ENCODE measurements at places on chromosomes 7 and 10.
A peak's percentile ranks its signal among the peaks of the same experiment; 100 is the strongest.

DNA sequence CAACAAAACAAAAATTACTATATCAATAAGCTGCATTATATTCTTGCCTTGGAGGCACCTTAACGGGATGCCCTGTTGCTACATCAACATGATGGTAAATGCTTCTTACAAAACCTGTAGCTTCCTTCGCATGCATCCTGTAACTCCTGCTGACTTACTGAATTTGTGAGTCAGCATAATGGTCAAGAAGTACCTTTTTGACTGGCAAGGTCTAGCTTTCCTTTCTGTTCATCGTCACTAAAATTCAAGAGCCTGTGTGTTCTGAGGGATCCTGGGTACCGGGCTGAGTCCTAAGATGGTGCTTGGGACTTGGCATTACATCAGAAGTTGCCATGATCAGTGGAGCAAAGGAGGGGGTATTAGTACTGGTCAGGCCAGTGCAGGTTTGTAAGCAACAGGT is 4.9 kb downstream of the PFKFB3 start:
- no peak for DNase-seq

- no peak for DNase-seq
These were observed at the start of gene CTTNBP2 for GRCh38 chr7:117873310-117874190. Gene CTTNBP2, minus strand, starts transcription at chr7:117873441. Its CDS starts 26 bp downstream, at chr7:117873415.

DNA sequence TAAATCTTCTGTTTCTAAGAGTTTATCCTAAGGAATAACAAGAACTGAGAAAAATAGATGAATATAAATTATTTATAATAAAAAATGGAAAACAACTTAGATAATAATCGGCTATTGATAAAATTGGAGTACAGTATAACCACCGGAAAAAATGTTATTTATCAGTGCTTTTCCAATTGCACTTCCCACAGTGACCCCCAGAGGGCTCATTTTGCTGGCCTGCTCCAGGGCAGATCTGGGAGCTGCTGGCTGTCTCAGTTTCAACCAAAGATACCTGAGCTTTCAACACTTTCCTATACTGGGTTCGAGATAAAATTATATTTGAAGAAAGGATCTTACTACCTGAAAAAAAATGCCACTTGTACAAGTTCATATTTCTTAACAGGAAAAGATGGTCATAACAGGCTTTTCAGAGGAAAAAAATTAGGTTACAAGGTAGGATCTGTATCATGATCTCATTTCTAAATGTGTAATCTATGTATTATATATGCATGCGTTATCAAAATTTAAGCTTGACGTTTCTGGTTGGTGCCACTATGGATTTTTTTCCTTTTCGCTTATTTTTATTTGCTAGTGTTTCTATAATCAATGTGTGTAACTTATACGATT is 165.7 kb downstream of the NPSR1 start:
- DNase-seq: no peak

GRCh38 chr7:20796500-20796899 is 9.8 kb upstream of the SP8 start:
- DNase-seq: no peak

DNA sequence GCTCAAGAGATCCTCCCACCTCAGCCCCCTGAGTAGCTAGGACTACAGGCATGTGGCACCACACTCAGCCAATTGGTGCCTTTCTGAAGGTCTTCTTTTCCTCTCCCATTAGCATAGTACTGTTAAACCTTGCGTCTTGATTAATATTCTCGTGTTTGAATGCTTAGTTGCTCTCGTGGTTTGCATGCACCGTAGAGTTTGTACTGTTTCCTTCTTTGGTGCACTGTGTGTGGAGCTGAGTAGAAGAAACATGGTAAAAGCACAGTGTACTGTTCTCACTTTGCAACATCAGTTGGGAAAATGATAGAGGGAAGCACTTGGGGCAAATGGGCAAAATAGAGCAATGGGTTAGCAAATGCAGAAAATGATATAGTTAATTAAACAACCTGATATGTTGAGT is 27.6 kb upstream of the RPA3 start:
- DNase-seq: no peak

- no peak for DNase-seq
These were observed 45.3 kb upstream of the ZMIZ1 start for GRCh38 chr10:79023240-79024162.

DNA sequence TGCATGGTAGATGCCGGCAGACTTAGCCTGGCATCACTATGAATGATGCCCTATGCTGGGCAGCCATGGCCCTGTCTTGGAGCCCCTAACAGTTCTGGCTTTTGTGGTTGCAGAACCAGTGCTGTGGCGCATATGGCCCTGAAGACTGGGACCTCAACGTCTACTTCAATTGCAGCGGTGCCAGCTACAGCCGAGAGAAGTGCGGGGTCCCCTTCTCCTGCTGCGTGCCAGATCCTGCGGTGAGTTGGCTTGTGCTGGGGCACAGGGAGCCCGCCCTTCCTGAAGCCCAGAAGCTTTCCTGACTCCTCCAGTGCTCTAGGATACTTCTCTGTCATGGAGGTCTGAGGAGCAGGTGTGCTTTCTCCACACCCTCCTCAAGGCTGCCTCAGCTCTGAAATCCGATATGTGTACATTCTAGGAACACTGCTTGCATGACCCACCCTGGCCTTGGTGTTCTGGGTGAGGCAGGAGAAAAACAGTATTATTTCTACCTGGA is 25.6 kb upstream of the SH2D4B start:
- no peak for DNase-seq

DNA sequence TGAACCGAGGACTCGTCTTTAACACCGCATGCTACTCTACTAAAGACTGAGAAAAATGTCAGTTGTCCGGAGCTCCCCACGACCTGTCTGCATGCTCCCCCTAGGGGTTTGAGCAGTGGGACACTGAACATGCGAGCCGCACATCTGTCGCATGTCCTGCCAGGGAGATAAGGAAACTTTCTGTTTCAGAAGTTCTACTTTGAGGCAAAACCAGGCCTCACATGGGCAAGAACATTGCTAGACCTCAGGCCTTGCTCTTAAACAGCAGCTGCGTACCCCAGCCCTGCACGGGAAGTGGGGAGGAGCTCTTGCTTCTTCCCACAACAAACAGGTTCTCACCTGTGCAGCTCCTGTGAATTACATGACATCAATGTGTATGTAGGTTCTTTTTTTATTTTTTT is 30.3 kb upstream of the HERPUD2 start:
- DNase-seq: peak; percentile 33

DNA sequence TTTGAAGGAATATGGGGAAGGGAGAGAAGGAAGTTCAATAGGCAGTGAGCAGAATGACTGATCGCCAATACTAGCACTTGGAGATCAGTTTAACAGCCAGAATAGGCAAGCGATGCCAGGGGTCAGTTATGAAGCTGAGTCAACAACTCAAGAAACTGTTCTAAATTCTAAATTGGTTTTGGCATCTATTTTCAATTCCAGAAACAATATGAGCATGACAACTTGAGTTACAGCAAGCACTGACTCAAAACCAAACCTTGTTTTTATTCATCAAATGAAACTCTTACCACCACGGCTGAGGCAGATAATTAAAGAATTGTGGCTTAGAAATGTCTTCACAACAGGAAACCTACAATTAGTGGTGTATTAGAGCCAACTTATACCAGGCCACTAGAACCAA is 180.5 kb upstream of the ASAH2 start:
- no peak for DNase-seq

GRCh38 chr10:86888585-86889381 is 68.6 kb downstream of the MMRN2 start:
- no peak for DNase-seq

DNA sequence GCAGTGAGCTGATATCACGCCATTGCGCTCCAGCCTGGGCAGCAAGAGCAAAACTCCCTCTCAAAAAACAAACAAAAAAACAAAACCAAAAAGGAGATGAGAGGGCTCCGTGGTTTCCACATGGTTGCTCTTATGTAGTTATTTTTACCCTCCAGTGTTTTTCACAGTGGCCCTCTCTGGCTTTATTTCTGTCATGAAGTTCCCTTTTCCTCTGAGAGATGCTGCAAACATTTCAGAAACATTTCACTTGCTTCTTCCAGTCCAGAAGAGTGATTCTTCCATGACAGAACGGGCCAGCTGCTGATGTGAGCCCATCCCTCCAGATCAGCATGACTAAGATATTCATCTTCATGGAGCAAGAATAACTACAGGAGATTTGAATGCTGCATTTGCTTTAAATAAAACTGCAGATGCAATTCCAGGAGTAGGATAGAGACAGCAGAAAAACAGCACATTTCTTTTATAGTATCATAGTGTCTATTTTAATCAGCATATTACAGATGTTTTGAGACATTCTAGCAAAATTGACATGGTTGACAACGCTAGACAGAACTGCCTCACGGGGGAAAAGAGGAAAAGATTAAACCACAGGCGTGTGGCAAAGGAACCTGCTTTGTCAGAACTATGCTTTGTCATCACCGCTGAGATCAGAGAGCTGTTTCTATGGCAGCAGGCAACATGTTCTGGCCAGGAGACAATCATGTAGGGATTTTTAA is 40.3 kb downstream of the NRCAM start:
- DNase-seq: no peak

GRCh38 chr7:29192811-29193210 is 1.8 kb upstream of the CHN2 start:
- no peak for DNase-seq

GRCh38 chr7:69276011-69276729 is 322.1 kb upstream of the AUTS2 start:
- no peak for DNase-seq

GRCh38 chr7:13946181-13946580 is 43.3 kb downstream of the ETV1 start:
- DNase-seq: no peak

GRCh38 chr7:2273866-2274265 is 31.8 kb downstream of the NUDT1 start:
- no peak for DNase-seq

GRCh38 chr7:34025600-34025999 is 120.3 kb downstream of the BMPER start:
- no peak for DNase-seq

- no peak for DNase-seq
These were observed 29.1 kb downstream of the TFPI2 start for GRCh38 chr7:93861325-93861949.

DNA sequence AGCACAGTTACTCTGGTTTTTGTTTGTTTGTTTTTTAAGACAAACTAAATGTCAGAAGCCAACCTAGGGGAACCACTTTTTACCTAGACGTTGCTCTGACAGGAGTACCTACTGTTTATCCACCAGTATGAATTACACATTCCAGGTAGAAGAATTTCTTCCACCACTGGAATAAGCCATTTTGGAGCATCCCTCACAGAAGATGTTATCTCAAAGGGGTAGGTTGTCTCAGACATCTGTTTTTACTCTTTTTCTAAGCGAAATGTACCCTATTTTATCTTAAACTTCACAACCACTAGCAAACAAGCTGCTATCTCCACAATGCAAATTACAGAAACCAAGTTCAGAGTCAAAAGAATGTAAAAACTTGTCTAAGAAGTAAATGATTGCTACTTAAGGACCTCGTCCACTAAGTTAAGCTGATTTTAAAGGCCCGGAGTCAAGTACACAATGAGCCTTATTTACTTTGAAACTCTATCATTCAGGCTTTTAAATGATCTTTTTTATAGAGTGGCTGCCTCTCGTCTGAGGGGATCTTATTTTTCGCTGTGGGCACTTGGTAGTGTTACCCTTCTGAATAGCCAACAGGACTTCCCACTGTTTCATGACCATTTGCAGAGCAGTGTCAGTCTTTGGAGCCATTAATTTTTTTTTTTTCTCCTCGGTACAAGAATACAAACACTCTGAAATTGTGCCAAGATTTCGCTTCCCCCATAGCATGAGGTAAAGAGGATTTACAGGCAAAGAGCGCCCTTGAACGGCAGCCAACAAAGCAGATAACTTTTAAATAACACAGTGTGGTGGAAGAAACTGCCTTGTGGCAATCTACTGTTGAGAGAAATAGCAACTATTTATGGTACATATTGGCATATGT is 15.7 kb upstream of the ARMC3 start:
- DNase-seq: no peak

DNA sequence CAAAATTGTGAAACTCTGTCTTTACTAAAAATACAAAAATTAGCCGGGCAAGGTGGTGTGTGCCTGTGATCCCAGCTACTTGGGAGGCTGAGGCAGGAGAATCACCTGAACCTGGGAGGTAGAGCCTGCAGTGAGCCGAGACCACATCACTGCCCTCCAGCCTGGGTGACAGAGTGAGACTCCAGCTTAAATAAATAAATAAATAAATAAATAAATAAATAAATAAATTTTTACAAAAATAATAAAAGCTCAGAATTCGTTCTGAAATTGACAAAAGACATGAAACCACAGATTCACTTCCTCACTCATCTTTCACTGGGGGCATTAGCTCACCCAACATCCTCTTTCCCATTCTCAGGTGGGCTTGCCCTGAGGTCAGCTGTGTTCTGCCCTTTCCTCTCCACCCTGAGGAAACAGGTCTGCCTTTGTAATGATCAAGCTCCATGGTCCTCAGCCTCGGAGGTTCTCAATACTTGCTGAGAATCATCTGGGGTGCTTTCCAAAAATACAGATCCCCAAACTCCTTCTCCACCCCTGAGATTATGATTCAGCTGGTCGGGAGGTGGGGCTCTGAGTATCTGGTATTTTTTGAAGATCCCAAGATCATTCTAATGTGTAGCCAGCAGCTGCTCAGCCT is 29.2 kb upstream of the APBB1IP start:
- DNase-seq: no peak

- DNase-seq: no peak
These were observed 122.3 kb downstream of the SPDYE5 start for GRCh38 chr7:75614401-75614800.

- no peak for DNase-seq
These were observed 9.4 kb downstream of the ASB13 start for GRCh38 chr10:5656737-5657579.

DNA sequence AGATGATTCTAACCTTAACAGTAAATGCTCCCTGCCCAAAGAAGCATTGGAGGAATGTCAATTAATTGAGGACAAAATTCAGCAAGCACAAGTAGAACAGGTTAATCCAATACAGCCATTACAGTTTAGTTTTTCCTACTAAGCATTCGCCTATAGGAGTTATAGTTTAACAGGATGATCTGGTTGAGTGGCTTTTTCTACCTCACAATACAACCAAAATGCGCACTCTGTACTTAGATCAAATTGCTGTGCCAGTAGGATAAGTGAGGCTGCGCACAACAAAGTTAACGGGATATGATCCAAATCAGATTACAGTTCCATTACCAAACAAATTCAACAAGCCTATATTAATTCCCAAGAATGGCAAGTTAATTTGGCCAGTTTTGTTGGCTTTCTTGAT is 117.1 kb upstream of the TRIM24 start:
- no peak for DNase-seq

- DNase-seq: no peak
These were observed 35.9 kb downstream of the BLNK start for GRCh38 chr10:96235326-96236089.

DNA sequence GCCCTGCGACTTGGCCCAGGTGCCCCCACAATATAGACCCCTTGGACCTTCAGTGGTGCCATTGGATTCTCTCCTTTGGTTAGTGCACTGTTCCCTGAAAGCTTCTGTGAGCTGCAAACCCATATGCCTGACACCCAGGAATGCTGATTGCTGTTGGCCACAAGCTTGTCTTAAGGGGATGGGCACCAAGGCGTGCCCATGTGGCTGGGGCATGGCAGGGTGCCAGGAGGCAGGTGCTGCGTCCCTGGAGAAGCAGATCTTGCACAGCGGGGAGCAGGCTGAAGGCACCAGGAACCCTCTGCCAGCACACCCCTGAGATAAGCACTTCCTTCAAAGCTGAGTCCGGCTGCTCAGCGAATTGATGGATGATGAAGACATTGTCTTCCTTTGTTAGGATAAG is 411.8 kb downstream of the SDK1 start:
- DNase-seq: no peak

All from stimulated activated CD8-positive, alpha-beta memory T cell treated with anti-CD3 and anti-CD28 coated beads, Interleukin-2, amount 100 ng/mL, for 1 hour (primary cell).